ENCODE measurements at places on chromosomes 3 and 15.

DNA sequence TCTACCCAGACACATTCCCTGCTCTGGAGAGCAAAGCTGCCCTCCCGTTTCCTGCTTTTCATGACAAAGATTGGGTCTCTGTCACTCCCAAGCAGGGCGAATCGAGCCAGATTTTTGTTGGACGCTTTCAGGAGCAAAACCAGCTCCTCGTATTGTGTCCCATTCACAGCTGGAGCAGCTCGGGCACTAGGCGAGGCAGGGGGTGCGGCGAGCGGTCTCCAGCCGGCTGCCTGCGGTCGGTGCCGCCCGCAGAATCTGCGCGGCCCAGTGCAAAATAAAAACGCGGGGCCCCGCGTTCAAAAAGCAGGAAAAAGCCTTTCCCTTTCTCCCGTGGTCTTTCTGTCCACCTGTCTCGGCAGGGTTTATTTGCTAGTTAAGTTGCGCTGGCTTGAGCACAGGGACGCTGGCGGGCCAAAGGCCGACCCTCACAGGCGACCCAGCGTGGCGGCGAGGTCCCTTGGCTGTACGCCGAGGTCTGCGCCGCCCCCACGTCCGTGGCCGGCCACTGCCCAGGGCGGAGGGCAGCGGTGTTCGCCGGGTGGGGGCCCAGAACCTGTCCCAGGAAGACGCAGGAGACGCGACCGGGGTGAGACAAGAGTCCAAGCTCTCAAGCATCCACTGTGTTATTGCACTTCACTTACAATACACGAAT, 71.2 kb downstream of the CYP19A1 start:
- DNase-seq: no peak

DNA sequence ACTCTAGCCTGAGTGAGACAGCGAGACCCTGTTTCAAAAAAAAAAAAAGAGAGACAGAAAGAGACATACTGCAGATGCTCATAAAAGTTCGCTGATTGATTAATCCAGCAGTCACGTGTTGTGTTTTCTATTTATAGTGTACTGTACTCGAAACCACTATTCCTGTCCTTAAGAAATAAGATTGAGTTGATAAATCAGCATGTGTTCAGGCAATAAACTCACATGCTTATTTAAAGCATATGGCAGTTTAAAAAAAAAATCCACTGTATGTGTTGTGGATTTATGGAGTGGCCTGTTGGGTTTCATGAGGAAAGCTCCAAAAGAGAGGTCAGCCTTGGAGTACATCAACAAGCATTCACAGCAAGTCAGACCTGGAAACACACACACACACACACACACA, 17.7 kb downstream of the RPL22L1 start:
- peak; percentile 59 for DNase-seq

GRCh38 chr15:25375557-25375956, 63.3 kb downstream of the UBE3A start:
- no peak for DNase-seq

- peak; percentile 49 for DNase-seq
These were observed 101.6 kb upstream of the ANKRD28 start for GRCh38 chr3:15899388-15899787.

- no peak for DNase-seq
These were observed 8.1 kb upstream of the MINDY4B start for GRCh38 chr3:150913133-150913922.

Measured in fibroblast of skin of left quadriceps (primary cell).